ENCODE measurements at places on chromosomes 2 and 18. TPM values are rescaled to one million over a fixed set of nuclear protein-coding genes. Genes with fewer than 3 reads are reported as not detected.

The RAMP1 gene
- total RNA-seq, result 0.62 TPM

The NEURL3 gene
- 0.57 TPM for total RNA-seq

The SERPINB8 gene
- 10.5 TPM for total RNA-seq

The CTIF gene
- 4.1 TPM for total RNA-seq

The ALK gene
- not detected for total RNA-seq

The GPR75 gene
- total RNA-seq, result 0.35 TPM

The CD226 gene
- 19.4 TPM for total RNA-seq

DNA sequence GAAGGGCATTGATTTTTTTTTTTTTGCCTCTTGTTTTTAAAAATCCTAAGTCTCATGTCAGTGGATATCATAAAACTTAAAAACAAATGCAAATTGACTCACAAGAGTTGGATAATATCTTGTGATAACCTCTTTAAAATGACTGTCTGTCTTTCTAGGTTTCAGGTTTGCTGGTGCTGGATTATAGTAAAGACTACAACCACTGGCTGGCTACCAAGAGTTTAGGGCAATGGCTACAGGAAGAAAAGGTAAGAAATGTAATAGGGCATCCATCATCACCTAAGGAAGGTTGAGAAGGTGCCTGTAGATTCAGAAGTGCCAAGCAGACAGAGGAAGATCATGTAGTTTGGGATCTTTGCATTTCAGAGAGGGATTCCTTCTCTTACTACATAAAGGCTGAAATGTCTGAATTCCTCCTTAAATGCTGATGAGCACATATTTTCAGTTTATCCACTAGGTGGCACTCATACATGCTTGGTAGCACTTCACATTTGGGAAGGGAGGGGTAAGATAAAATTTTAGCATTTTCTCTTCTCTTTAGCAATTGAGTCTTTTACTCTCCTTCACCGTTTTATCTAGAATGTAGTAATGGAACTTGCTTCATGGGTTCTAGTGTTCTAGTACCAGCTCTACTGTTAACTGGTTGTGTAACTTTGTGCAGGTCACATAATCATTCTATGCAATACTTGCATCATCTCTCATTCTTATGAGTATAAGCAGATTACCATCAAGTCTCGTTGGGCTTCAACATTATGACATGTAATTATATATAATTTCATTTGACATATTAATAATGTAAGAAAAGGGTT lies 21.1 kb downstream of the CPS1 start:
- H3K27ac ChIP-seq, result no peak overlapping the region
- H3K36me3 ChIP-seq, result no peaks in the 10 kb centered on the region
- H3K4me1 ChIP-seq, result no peaks in the 10 kb centered on the region
- no peak for DNase-seq
- no peak overlapping the region for H3K4me3 ChIP-seq
- H3K27me3 ChIP-seq, result peaks cover 5% of the 10 kb centered on the region

DNA sequence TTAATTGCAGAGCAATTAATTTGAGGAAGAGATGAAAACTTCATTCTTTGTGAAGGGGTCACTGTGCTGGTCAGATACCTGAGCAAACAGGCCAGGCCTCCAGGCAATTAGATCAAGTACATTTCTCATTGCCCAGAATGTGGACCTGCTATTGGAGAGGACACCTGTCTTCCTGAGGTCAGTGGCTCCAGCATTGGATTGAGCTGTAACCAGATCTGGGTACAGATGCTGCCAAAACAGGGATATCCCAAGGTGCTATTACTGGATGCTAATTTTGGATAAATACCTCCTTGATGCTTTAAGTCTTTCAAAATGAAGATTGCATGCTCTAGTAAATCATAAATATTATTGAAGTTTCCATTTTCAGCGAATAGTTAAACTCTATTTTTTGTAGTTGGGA lies 131.5 kb downstream of the FAM161A start:
- H3K4me3 ChIP-seq, result no peak overlapping the region
- no peaks in the 10 kb centered on the region for H3K27me3 ChIP-seq
- no peak overlapping the region for H3K27ac ChIP-seq
- no peaks in the 10 kb centered on the region for H3K4me1 ChIP-seq

- no peaks in the 10 kb centered on the region for H3K36me3 ChIP-seq
- no peak overlapping the region for H3K4me3 ChIP-seq
- H3K4me1 ChIP-seq, result no peaks in the 10 kb centered on the region
- DNase-seq, result no peak
- H3K27me3 ChIP-seq, result peaks cover 2% of the 10 kb centered on the region
- no peak overlapping the region for H3K27ac ChIP-seq
Measured at GRCh38 chr2:128554151-128554769, 235.6 kb upstream of the HS6ST1 start.

DNA sequence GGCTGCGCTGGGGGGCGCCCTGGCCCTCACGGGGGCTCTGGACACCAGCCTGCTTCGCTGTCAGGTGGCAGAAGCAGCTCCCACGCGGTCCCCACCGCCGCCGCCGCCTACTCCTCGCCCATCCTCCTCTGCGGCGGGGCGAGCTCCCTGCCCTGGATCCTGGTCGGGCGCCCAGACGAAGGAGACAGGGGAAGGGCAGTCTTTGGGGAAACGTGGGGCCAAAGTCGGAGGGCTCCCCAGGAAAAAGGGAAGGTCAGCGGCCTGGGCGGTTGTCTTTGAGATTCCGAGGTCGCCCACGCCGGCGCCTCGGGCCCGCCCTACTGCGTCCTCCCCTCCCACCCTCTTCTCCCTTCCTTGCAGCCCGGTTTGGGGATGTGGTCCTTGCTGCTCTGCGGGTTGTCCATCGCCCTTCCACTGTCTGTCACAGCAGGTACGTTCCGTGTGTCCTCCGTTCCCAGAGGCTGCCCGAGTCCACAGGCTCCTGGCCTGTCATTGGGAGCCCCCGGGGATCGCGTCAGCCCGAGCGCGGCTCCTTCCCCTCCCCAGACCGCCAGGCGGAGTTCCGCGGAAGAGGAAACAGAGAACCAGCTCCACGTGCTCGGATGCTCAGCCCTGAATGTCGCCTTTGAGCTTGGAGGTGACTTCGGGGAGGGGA lies 800 bp downstream of the IL1RL2 start:
- H3K4me1 ChIP-seq, result peaks cover 21% of the 10 kb centered on the region
- peak; percentile 67 for DNase-seq
- peak overlapping the region; percentile 57 for H3K27ac ChIP-seq
- peaks cover 4% of the 10 kb centered on the region for H3K36me3 ChIP-seq
- peak overlapping the region; percentile 70 for H3K4me3 ChIP-seq
- H3K27me3 ChIP-seq, result peaks cover 28% of the 10 kb centered on the region

DNA sequence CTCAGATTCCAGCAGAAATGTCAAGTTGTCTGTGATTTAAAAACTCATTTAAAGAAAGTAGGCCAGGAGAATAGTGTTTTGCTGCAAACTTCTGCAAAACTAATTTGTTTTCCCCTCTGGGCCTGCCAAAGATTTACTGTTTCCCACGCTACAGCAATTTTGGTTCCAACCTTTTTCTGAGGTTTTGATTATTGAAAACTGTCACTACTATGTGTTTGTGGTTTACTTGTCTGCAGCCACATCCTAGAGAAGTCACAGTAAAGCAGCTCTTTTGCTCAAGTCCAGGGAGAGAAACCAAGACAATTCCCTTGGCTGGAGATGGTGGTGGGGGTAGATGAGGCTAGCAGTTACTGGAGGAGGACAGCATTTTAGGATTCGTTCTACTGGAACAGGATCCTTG lies 12.8 kb downstream of the IL1R2 start:
- H3K27me3 ChIP-seq, result no peaks in the 10 kb centered on the region
- peak; percentile 23 for DNase-seq
- no peak overlapping the region for H3K4me3 ChIP-seq
- H3K4me1 ChIP-seq, result peaks cover 27% of the 10 kb centered on the region

- H3K27me3 ChIP-seq, result no peaks in the 10 kb centered on the region
- H3K4me3 ChIP-seq, result no peak overlapping the region
- H3K27ac ChIP-seq, result no peak overlapping the region
- no peaks in the 10 kb centered on the region for H3K4me1 ChIP-seq
- DNase-seq, result no peak
- no peaks in the 10 kb centered on the region for H3K36me3 ChIP-seq
Measured at GRCh38 chr2:144541396-144541795, 21.5 kb upstream of the ZEB2 start.

- no peak overlapping the region for H3K27ac ChIP-seq
- peaks cover 2% of the 10 kb centered on the region for H3K36me3 ChIP-seq
- H3K27me3 ChIP-seq, result no peaks in the 10 kb centered on the region
- DNase-seq, result no peak
- H3K4me3 ChIP-seq, result no peak overlapping the region
Measured at GRCh38 chr2:28707592-28707991, 44.0 kb upstream of the PPP1CB start.

GRCh38 chr2:207279520-207279919 lies 113.8 kb upstream of the KLF7 start:
- H3K4me3 ChIP-seq, result no peak overlapping the region
- peak overlapping the region; percentile 23 for H3K27ac ChIP-seq
- peaks cover 30% of the 10 kb centered on the region for H3K4me1 ChIP-seq
- H3K36me3 ChIP-seq, result no peaks in the 10 kb centered on the region

- DNase-seq, result no peak
- H3K4me1 ChIP-seq, result peaks cover 86% of the 10 kb centered on the region
- peak overlapping the region; percentile 77 for H3K27ac ChIP-seq
- no peaks in the 10 kb centered on the region for H3K27me3 ChIP-seq
Measured at GRCh38 chr2:113181258-113182051, 7.7 kb downstream of the PSD4 start.

DNA sequence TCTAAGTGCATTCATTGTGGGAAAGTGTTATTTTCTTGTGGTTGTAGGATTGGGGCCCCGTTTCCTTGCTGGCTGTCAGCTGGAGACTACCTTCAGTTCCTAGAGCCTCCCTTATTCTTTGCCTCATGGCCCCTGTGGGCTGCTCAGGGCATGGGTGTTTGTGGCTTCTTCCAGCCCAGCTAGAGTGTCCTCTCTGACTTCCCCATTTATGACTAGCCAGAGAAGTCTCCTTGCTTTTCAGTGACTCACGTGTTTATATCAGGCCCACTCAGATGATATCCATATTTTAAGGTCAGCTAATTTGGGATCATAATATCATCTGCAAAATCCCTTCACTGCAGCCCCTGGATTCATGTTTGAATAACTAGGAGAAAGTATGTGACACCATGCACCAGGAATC lies 62.8 kb downstream of the DTNA start:
- no peak for DNase-seq
- H3K36me3 ChIP-seq, result no peaks in the 10 kb centered on the region
- H3K4me1 ChIP-seq, result peaks cover 4% of the 10 kb centered on the region
- peaks cover 11% of the 10 kb centered on the region for H3K27me3 ChIP-seq
- H3K4me3 ChIP-seq, result no peak overlapping the region

Data from activated naive CD4-positive, alpha-beta T cell treated with anti-CD3 and anti-CD28 coated beads for 36 hours (primary cell).